ENCODE measurements at places on chromosomes 5 and 9. TPM values are rescaled to one million over a fixed set of nuclear protein-coding genes. Genes with fewer than 3 reads are reported as not detected.

FOXD4L3 gene
- total RNA-seq = not detected

FOXI1 gene
- total RNA-seq = not detected

SCGB3A2 gene
- not detected for total RNA-seq

C9orf50 gene
- not detected for total RNA-seq

OR1L4 gene
- total RNA-seq = not detected

SLC6A7 gene
- not detected for total RNA-seq

FAM169A gene
- 6.2 TPM for total RNA-seq

IFNA2 gene
- not detected for total RNA-seq

CDKN2A gene
- total RNA-seq = not detected

NSG2 gene
- total RNA-seq = 0.10 TPM

ARSI gene
- 42.9 TPM for total RNA-seq

SLC46A2 gene
- total RNA-seq = not detected

GGTA1 gene
- not detected for total RNA-seq

EFNA5 gene
- total RNA-seq = 20.8 TPM

BAAT gene
- total RNA-seq = 0.58 TPM

PGM5 gene
- not detected for total RNA-seq

SHB gene
- total RNA-seq = 58.0 TPM

EIF4E1B gene
- total RNA-seq = not detected

GRAMD2B gene
- 0.86 TPM for total RNA-seq

SMIM33 gene
- total RNA-seq = not detected

FAM221B gene
- total RNA-seq = not detected

PAX5 gene
- total RNA-seq = not detected

DENND1A gene
- 11.3 TPM for total RNA-seq

SUSD3 gene
- total RNA-seq = 0.62 TPM

QRFP gene
- total RNA-seq = not detected

PCDHGA12 gene
- total RNA-seq = not detected

LCN9 gene
- total RNA-seq = not detected

ANKRD34B gene
- 0.07 TPM for total RNA-seq

CREBRF gene
- 1.6 TPM for total RNA-seq

Data from A549 treated with CpdA at 1 μM for 4 hours (cell line).